ENCODE measurements at places on chromosomes 16 and 17.

DNA sequence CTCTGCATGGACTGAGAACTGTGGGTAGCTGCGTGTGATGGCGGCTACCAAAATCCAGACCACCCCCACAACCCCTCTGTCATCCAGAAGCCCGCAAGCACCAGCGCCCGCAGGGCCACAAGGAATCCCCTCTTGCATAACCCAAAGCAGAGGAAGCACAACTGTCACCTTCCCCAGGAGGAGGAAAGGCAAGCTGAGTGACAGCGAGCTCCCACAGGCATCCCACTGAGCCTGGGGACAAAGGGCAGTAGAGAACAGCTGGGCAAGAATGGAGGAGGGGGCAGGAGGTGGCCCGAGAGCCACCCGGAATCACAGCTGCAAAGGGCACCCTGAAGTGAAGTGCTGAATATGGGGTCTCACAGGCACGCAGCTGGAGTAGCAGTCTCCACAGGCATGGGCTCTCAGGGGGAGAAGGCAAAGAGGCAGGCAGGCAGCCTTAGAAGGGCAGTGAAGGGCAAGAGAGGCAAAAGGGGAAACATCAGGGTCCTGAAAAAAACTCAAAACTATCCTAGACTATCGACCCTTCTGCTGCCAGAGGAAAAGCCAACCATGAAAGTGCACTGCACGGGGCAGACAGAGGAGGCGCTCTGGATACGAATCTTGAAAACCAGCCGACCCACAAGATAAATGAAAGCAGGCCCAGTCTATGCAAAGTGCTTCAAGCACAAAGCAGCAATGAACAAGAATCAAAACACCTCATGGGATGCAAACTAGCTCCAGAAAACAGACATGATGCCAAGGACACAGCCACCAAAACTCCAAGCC lies 17.1 kb downstream of the USP36 start:
- no peak for DNase-seq

- no peak for DNase-seq
Measured at GRCh38 chr17:903691-904481, 75.7 kb downstream of the NXN start.

DNA sequence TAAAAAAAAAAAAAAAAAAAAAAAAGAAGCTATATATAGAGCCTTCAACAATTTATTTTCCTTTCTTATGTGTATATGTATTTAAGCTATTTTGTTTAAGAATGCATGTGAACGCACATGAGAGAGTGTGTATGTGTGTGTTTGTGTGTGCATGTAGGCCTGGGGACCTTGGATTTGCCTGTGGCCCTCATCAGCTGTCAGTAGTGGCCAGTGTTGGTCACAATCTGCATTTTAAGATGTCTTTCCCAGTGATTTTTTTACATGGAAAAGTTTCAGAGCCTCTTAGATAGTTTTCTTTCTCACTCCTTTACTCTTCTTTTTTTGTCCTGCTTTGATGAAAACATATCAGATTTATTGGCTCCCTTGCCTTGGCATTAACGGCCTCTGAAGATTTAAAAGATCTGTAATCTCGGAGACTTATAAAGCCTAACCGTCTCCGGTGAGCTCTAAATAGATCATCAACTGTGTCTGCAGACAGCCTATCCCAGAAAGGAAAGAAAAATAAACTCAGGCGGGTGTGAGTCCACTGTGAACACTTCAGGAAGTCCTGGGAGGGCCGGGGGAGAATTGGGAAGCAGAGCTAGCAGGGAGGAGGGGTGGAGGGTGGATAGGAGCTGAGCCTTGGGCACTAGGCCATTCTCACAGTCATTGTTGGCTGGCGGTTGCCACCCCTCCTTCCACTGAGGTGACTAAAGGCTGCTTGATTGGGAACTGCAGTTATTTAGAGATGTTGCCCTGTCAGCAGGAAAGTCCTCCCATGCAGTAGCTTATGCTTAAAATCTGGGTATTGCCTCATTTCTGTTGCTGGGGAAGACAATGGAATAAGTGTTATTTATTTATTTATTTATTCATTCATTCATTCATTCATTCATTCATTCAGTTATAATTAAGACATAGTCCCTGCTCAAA lies 86.8 kb downstream of the WWP2 start:
- DNase-seq: no peak

DNA sequence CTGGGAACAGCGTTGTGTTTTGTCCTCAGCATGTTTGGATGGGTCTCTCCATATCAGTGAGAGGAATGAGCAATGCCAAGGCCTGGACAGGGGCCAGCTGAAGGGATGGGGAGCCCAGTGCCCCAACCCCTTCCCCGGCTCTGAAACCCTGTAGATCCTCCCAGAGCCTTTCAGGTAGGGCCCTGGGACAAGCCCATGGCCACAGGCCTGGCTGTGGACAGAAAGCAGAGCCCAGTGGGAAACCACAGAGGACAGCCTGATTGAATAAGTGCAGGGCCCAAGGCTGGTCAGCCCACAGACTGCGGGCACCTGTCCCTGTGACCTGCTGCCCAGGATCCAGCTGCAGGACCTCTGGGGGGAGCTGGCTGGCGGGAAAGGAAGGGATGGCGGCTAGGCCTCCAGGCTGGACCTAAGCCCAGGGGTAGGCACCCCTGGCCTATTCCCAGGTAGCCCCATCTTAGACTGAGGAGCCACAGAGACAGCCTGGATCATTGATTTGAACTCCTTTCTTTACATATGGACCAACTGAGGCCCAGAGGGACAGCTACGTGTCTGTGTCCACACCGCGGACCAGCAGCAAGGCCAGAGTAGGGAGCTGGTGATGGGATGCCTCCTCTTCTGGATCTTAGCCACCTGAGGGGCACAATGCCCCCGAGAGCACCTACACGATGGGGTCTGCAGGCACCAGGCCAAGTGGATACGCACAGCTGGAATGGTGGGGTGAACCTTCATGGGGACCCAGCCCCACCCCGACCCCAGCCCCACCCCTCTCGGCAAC lies 1.3 kb downstream of the CCDC102A start:
- no peak for DNase-seq

DNA sequence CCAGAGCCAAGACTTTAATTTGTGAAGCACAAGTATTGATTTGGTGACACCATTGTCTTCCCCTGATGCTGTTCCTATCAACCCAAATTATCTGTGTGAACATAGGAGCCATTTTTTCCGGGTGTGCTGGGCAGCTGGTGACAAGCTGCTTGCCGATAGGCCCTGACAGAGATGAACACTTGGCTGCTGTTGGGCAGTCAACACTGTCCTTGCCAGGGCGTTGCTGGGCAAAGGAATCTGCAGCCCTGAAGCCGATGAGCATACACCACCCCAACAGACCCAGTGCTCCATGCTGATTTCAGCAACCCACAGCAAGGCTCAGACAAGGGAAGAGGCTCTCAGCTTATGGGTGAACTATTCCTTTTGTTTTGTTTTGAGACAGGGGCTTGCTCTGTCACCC lies 105.4 kb downstream of the YPEL2 start:
- DNase-seq: no peak

DNA sequence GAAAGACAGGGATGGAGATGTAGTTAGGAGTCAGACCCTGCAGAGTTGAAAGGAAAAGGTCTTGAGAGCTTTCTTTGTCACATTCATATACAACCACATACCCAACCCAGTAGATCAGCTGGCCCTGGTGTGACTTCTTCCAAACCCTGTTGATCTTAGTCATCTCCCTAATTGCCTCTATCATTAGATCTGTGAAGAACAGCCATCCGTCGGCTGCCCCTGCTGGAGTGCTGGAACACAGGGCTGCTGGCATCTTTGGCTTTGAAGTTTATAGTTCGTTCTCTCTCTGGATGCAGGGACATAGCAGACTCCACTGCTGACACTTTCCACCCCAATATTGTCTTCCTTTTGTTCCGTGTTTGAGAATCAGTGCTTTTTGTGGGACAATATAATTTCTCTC lies 10.4 kb upstream of the SMG8 start:
- no peak for DNase-seq

GRCh38 chr17:80647746-80648145 lies 103.1 kb downstream of the RPTOR start:
- no peak for DNase-seq

GRCh38 chr16:27175888-27176287 lies 27.4 kb upstream of the KDM8 start:
- DNase-seq: no peak

GRCh38 chr17:79036596-79036995 lies 12.6 kb downstream of the C1QTNF1 start:
- no peak for DNase-seq

GRCh38 chr16:85072947-85073346 lies 39.3 kb downstream of the CIBAR2 start:
- DNase-seq: no peak

GRCh38 chr16:24681793-24682192 lies 47.7 kb upstream of the TNRC6A start:
- no peak for DNase-seq

DNA sequence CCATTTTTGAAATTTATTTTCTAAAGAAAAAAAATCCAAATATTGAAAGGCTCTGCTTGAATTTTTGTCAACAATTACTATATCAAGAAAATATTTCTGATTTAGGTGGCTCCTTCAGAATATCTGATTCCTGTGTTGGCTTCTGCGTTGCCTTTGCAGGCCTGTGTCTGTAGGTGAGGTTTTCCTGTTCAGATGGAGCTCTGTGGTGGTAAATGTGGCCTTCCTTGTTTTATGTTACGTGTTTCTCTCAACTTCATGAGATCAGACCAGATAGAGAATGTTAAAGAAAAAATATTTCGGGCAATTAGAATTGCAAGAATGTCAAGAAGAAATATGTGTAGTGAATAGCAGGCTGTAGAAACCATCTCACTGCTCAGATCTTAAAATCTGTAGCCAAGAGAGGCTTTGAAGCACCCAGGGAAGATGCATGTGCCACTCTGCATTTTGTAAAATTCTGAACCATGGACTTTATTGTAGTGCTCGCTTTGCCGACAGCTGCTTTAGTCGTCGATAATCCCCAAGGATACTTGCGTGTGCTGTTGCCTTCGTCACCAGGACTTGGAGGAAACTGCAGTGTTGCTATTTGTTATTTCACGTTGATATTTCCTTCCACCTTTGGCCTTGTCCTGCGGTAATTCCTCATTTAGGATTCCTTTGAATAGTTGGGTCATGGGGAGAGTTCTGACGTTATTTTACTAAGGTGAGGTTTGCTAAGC lies 69.9 kb downstream of the RPTOR start:
- DNase-seq: no peak

- no peak for DNase-seq
Measured at GRCh38 chr17:16121915-16122314, 93.4 kb downstream of the NCOR1 start.

GRCh38 chr16:67244387-67245185 lies 2.7 kb downstream of the FHOD1 start:
- DNase-seq: no peak

DNA sequence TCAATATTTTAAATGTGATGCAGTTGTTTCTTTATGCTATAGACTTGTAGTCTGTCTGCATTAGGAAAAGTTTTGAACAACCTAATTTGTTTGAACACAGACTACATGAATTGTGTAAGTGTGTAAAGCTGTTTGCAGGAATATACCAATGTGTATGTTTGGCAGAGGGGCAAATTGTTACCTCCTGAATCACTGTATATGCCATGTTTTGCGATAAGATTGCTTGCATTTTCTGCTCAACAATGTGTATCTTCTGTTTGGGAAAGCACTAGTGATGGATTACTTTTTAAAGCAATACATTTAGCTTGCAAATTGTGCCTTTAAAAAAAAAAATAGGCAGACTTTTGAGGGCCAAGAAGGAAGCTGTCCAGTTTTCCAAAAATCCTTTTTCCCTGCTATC lies 14.6 kb downstream of the RBBP6 start:
- no peak for DNase-seq

- no peak for DNase-seq
Measured at GRCh38 chr17:74730491-74731346, 6.3 kb upstream of the RAB37 start.

- peak; percentile 66 for DNase-seq
Measured at GRCh38 chr17:2025622-2026309, 632 bp upstream of the RTN4RL1 start.

DNA sequence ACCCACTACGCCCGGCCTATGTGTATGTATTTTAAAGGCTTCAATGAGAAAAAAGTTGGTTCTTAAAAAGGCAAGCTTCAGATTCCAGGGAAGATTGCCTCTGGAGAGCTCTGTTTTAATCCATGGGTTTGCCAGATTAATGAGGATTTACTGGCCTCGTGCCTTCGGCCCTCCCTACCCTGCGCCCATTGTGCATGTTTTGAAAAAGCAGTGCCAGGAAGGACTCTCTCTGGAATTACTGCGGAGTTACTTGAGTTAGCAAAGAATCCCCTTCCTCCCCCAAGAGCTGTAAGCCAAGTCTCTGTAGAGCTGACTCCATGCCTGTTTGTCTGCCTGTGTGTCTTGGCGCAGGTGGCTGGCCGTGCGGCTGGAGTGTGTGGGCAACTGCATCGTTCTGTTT lies 98.9 kb downstream of the ABCC6 start:
- no peak for DNase-seq

GRCh38 chr17:32551186-32551955 lies 64.6 kb downstream of the CDK5R1 start:
- peak; percentile 32 for DNase-seq

DNA sequence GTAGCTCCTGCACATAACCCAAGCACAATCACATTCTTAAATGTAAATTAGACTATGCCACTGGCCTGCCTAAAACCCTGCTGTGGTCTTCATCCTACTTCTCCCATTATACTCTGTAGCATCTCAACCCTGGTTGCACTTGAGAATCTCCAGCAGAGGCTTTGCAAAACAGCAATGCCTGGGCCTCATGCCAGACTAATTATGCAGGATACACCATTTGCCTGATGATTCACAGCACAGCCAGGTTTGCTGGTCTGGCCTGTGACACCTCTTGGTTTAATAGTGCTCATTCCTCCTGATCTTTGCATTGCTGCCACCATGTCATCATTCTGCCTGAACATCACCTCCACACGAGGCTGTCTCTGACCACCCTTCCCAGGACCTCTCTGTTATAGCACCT lies 491.9 kb upstream of the TOM1L1 start:
- no peak for DNase-seq

DNA sequence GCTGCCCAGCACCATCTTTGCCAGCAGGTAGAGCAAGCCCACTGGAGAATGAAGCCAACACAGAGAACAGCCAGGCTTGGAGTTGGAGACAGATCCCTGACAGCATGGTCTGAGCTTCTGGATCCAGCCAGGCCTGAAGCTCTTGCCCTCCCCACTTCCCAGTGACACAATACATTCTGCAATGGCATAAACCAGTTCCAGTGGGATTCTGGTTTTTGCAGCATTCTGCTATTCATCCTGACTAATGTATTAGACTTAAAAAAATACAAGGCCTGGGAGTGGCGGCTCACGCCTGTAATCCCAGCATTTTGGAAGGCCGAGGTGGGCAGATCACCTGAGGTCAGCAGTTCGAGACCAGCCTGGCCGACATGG lies 40.6 kb upstream of the LITAF start:
- DNase-seq: no peak

- DNase-seq: no peak
Measured at GRCh38 chr17:69870091-69870530, 204.9 kb upstream of the KCNJ16 start.

- DNase-seq: no peak
Measured at GRCh38 chr16:89742948-89743347, 21.6 kb downstream of the ZNF276 start.

GRCh38 chr17:33948309-33948708 lies 306.8 kb upstream of the CCL2 start:
- DNase-seq: no peak
